ENCODE measurements at places on chromosomes 2 and 18.

DNA sequence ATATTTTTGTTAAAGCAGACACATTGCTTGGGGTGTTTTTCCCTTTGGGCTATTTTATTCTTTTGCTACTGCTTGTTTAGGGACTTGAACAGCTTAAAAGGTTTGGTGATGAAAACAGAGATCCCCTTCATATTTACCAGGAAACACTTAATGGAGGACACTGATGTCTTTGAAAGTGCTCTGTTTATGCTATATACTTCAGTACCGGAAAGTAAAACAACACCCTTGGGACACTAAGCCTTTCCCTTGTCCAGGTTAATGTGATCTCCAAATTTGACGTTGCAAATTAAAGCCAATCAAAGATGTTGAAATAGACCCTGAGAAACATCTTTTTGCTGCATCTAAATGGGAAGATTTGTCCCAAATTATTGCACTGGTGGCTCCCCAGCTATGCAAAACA is 564.6 kb upstream of the PKDCC start:
- DNase-seq: no peak

DNA sequence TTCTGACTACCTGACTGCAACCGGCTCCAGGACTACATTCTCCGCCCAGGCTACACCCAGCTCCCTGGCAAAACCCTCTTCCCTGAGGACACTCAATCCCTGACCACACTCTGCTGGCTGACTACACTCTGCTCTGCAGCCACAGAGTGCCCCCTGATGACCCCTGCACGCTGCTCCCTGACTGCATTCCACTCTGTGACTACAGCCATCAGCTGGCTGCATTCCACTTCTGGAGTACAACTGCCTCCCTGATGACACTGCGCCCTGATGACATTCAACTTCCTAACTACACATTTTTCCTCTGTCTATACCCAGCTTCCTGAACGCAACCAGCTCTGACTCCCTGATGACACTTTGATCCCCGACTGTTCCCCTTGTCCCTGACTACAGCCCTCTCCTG is 71.3 kb upstream of the NRXN1 start:
- no peak for DNase-seq

GRCh38 chr18:59385191-59385590 is 26.1 kb upstream of the LMAN1 start:
- no peak for DNase-seq

- no peak for DNase-seq
Measured at GRCh38 chr2:206935991-206936842, 3.1 kb upstream of the CPO start.

GRCh38 chr2:219308142-219309101 is 779 bp downstream of the PTPRN start:
- DNase-seq: peak; percentile 47

- no peak for DNase-seq
Measured at GRCh38 chr2:45554742-45555140, 56.3 kb downstream of the SRBD1 start.

DNA sequence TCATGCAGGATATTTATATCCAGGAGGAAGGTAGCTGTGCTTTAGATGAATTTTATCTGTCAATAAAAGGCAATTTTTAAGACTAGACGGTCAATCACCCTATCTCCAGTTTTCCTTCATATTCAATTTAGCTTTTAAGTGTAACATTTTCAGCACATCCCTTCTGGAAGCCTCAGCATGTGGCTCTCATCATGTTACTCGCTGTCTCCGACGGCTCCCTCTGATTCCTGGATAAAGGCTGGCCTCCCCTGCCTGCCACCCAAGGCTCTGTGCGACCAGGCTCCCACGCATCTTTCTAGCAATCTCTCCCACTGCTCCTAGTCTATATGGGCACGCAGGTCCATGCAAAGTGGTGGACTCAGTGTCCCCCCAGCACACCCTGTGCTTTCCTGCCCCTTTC is 84.5 kb downstream of the MEP1B start:
- no peak for DNase-seq

DNA sequence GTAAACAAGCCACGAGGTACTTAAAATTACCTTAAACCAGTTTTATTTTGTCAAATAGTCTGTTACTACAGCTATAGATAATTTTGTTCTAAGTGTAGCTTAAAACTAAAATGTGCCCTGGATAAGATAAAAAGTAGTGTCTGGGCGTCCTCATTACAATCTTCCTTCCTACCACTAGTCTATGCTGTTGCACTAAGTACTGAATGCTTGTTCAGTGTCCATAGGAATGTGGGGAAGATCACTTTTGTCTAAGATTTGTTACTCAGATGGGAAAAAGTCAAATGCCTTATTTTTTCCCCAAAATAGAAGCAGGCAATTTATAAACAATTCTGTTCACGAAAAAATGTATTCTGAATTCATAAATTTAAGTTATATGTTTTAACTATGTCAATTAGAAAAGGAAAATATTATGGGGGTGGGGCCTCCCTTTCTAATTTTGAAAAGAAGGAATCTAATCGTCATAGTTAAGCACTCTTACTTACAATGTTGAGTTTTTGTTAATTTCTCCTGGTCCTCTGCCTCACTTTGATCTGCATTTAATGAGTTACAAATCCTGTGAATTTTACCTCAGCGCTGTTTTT is 140.4 kb upstream of the VRK2 start:
- no peak for DNase-seq

DNA sequence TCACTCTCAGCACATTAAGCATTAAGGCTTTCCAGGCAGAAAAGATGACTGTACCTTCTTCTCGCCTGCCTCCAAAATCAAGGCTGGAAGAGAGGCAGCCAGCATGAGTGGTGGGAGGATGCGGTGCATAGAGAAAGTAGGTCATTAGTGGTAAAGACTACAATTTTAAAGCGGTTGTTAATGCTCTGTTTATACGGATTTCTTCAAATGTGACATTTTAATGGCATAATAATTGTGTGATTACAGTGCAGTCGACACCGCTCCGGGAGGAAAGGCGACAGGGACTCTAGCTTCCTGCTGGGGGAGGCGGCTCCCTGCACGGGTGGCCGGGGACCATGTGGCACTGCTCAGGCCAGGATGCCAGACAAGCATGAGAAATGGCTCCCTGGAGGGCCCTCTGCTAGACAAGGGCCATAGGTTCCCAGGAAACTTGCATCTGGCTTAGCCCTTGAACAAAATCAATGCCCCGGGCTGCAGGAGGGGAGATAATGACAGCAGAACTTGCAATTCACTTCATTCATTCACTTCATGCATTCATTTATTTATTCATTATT is 129.6 kb downstream of the GALNT14 start:
- DNase-seq: no peak

DNA sequence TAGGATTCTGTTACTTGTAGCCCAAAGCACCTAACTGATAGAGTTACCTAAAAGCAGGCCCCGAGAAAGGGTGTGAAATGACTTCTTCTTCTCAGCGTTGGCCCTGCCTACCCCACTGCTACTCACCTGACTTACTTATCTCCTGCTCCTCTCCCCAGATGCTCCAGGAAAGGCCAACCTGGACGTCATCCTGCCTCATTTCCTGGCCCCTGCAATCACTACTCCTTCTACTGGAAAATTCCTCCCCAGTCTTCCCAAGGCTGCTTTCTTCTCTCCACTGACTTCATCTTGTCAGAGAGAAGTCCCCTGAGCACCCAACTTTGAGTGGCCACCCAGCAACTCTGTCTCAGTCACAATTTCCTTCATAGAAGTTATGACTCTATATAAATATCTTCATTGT is 63.4 kb upstream of the KLF7 start:
- DNase-seq: no peak

GRCh38 chr2:15127301-15127700 is 433.8 kb downstream of the NBAS start:
- DNase-seq: no peak

GRCh38 chr2:164754157-164755093 is 87.2 kb downstream of the COBLL1 start:
- DNase-seq: no peak

DNA sequence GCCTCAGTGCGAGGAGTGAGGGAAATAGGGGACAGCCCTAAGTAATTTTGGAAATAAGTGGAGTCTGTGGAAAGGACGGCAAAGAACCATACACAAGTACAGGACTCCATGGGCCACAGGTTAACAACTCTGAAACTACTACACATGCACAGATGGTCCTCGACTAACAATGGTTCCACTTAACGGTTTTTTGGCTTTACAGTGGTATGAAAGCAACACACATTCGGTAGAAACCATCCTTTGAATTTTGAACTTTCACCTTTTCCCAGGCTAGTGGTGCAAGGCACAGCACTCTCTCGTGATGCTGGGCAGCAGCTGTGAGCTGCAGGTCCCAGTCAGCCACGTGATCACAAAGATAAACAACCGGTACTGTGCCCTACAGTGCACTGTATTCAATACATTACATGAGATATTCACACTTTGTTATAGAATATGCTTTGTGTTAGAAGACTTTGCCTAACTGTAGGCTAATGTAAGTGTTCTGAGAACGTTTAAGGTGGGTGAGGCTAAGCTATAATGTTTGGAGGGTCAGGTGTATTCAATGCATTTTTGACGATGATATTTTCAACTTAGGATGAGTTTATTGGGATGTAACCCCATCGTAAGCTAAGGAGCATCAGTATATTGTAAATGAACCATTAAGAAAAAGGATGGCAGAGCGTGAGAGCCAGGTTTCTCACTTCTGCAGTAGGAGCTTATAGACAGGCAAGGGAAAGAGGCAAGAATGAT is 44.6 kb downstream of the TBC1D8 start:
- DNase-seq: no peak

DNA sequence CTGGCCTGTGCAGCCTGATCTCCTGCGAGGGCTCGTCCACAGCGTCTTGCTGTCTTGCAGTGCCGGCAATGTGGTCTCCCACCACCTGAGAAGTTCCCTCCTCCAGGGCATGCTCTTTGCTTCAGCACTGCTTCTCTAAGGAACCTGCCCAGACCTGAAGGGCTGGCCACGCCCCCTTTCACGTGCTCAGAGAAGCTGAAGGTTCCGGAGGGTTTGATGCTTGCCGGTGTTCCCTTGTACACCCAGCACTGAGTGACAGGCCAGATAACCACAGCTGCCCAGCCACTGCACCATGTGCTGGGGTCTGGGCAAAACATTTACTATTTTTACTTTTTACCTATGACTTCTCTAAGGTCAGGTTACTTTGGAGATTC is 1.7 kb upstream of the POLR2D start:
- no peak for DNase-seq

GRCh38 chr2:190554357-190555006 is 20.0 kb upstream of the NEMP2 start:
- no peak for DNase-seq

DNA sequence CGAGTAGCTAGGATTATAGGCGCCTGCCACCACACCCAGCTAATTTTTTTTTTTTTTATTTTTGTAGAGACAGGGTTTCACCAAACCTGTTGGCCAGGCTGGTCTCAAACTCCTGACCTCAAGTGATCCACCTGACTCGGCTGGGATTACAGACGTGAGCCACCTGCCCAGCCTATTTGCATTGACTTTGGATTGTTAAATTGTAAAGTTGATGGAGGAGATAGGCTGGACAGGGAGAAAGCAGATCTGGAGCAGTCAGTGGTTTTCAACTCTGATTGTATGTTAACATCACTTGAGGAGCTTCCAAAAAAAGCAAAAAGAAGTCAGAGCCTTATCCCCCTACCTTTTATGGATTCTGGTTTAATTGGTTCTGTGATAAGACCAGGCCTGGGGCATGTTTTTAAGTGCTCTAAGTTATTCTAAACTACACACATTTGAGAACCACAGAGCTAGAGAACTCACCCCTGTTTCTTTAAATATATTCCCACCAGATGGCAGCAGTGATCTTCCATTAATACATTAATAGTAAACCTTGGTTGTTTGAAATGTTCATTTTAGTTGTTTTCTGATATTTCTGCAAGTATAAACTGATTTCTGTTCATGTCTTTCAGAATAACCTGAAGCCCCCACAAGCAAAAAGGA is 7.5 kb downstream of the C2orf49 start:
- no peak for DNase-seq

DNA sequence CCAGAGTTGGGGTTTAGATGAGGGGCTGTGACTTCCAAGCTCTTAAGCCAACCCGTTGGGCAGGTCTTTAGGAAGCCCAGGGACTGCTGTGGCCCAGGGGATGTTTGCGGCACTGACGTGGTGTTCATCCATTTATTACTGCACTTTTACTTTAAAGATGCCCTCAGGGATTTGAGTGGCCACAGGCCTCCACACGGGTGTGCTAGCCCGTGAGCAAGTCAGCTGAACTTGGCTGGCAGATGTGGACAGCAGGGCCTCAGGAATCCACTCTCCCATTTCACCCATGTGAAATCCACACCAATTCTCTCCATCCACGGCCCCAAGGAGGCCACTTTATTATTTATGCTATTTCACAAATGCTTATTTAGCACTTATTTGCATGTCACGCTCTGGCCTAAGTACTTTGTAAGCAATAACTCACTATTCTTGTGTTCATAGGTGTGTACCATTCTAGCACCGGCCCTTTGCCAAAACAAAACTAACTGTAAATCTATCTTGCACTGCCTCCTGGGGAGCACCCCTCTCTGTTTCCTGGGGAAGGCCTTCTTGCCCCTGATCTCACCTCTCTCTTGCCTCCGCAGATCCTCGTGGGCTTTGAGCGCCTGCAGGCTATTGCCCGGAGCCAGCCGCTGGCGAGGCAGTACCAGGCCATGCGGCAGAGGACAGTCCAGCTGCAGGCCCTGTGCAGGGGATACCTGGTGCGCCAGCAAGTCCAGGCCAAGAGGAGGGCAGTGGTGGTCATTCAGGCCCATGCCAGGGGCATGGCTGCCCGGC is 39.1 kb upstream of the GPR17 start:
- no peak for DNase-seq

DNA sequence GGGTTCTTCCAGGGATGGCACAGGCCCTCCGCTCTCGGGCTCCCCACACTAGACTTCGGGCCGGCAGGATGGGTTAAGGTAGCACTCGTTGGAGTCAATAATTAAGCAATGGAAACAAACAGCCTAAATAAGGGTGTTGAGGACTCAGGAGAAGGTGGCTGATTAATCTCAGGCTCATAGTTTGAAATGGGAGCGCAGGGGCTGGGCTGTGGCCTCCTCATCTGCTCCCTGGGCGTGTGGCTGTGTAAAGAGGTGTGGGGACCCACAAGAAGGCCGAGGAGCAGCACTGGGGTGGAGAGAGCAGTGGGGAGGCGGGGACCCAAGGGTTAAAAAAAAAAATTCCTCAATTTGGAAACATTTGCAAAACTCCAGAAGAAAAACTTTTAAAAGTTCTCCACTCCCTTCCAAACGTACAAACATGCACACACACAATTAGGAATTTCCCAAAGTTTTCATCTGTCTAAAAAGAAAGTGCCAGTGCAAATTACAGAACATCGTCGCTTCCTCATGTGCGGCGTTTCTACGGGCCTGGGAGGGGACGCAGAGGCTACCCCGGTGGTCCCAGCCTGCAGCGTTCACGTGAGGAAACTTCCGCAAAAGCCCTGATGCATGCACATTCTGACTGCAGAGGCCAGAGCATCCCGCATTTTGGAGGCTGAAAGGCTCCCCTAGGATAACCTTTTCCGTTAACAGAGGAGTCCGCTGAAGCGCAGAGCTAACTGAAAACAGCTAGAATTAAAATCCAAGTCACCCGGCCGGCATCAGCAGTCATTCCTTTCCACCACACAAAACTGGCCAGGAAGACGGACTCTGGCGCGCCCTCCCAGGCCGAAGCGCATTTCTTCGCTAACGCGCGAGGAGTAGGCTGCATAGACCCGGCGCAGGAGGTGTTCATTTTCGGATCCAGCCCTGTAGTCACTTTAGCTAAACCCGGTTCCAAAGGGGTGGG is 1.0 kb upstream of the TUBB6 start:
- no peak for DNase-seq
